ENCODE measurements at places on chromosomes 6 and 20.

- DNase-seq = no peak
These were observed 153.4 kb downstream of the SYNDIG1 start for GRCh38 chr20:24622856-24623255.

GRCh38 chr6:34554291-34555006 lies 1.7 kb downstream of the SPDEF start:
- DNase-seq = no peak

GRCh38 chr6:3013486-3013885 lies 13.8 kb downstream of the NQO2 start:
- no peak for DNase-seq

DNA sequence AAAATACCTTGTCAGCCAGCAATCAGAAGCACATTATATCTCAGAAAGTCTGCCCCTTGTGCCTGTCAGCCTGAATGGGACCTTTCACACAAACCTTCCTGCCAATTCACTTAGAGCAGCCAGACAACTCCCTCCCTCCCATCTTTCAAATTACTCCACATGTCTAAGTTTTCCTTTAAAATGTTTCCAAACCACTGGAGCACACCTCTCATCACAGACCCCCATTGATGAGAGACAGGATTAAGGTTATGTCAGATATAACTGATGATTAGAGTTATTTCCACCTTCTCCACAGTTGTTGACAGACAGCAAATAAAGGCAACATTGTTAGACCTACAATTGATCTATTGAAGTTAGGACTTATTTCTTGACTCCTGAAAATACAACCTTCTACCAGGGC lies 408.4 kb downstream of the PLCB1 start:
- no peak for DNase-seq

DNA sequence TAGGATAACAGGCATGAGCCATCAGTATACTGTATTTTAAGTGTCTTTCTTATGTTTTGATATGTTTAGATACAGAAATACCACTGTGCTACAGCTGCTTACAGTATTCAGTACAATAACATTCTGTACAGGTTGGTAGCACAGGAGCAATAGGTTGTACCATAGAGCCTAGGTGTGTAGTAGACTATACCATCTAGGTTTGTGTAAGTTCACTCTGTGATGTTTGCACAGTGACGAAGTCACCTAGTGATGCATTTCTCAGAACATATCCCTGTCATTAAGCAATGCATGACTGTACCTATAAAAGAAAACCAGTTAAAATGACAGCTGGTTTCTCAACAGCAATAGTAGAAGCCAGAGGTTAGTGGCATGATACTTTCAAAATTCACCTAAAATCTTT lies 3.0 kb upstream of the ZBTB24 start:
- DNase-seq = peak; percentile 9

- DNase-seq = peak; percentile 80
These were observed 190.1 kb downstream of the CDH4 start for GRCh38 chr20:61442075-61442670.

GRCh38 chr6:215335-216034 lies 76.8 kb upstream of the DUSP22 start:
- DNase-seq = no peak

GRCh38 chr6:106667022-106667402 lies 37.6 kb downstream of the QRSL1 start:
- DNase-seq = no peak

- DNase-seq = no peak
These were observed 404.1 kb downstream of the LMBRD1 start for GRCh38 chr6:69392745-69393144.

DNA sequence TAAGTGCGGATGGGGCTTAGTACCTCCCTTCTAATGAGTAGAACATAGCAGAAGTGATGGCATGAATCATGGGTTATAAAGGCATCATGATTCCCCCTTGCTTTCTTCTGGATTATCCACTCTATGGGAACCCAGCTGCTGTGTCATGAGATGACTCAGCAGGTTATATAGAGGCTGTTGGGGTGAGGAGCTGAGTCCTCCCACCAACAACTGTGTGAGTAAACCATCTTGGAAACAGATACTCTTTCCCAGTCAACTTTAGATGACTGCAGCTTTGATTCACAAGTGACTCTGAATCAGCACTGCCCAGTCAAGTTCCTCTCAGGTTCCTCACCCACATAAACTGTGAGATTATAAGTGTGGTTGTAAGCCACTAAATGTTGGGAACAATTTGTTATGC lies 46.3 kb downstream of the FAM83B start:
- no peak for DNase-seq

- no peak for DNase-seq
These were observed 37.9 kb downstream of the ABHD12 start for GRCh38 chr20:25352746-25353145.

GRCh38 chr20:40326784-40327183 lies 362.3 kb downstream of the MAFB start:
- DNase-seq = no peak

GRCh38 chr6:26043384-26044139 lies 43.7 kb upstream of the HFE start:
- DNase-seq = peak; percentile 98

DNA sequence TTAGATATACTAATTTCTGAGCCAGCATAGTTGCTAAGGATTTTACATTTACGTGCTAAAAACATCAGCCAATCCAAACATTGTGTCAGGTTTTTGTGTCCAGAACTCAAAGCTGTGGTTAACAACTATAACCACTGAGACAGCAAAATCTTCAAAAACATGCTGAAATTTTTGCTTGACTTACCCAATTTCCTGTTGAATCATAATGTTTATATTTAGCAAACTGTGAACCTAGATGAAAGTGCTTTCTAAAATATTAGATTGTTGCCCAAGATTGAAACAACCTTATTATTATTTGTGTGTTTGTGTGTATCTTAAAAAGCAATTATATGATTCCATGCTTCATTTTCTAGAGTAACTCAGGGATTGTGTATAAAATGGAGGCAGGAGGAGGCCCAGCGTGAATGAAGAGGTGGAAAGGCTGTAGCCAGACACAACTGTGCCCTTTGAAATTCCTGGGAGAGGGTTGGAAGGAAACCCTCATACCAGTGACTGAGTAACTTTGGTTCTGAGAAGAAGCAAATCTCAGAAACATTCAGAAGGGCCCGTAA lies 48.0 kb downstream of the ARMC2 start:
- no peak for DNase-seq

Measured in DMS153 (cell line).